ENCODE measurements at places on chromosomes 5 and 9.

- no peak for DNase-seq
Measured at GRCh38 chr9:18359335-18359734, 114.6 kb upstream of the ADAMTSL1 start.

DNA sequence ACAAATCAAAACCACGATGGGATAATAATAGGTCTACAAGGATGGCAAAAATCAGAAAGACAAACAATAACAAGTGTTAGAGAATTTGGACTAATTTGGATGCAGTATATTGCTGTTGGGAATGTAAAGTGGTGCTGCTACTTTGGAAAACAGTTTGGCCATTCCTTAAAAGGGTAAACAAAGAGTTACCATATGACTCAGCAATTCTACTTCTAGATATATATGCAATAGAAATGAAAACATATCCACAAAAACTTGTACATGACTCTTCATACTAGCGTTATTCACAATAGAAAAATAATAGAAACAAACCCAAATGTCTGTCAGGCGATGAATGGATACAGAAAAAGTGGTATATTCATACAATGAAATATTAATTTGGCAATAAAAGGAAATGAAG, 58.3 kb downstream of the JAK2 start:
- no peak for DNase-seq

DNA sequence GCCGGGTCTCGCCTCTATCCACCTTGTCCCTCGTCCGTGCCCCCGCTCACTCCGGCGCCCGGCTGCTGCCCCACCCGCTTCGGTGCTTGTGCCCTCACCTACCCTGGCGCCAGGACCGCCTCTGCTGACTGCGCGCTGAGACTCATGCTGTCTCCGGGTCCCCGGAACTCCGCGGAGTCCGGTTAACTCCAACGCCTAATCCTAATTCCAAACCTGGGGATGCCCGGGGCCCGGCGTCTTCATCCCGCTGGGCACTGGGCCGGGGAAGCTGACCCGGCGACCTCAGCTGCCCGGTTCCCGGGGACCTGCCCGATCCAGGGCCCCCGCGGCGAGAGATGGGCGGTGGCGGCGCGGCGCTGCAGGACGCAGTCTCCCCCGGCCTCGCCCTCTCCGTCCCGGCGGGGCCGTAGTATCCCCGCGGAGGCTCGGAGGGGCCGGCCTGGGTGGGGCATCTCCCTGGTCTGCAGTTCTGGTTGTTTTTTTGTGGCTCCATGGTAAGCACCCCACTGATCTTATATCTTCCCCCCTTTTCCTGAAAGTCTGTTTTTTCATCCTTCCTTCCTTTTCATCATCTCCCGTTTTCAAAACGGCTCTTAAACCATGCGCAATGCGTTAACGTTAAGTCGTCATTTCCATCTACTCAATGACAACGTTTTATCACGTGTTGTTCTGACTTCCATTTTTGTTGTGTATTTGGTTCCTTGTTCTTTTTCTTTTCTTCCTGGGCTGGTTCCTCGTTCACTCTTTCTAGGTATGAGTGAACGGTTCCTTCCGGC, 41.1 kb upstream of the PLEKHG4B start:
- no peak for DNase-seq

DNA sequence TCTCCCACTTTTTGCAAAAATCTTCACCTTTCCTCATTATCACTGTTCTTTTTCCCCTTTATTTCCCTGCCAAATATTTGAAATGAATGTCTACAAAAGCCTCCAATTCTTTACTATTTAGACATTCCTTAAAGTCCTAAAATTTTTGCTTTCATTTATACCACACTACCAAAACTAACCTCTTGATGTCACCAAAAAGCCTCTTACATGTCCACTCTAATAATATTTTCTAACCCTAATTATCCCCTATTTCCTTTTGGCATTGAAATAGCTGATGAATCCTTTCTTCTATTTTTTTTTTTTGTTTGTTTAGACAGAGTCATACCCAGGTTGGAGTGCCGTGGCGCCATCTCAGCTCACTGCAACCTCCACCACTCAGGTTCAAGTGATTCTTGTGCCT, 32.3 kb upstream of the NRG2 start:
- no peak for DNase-seq

DNA sequence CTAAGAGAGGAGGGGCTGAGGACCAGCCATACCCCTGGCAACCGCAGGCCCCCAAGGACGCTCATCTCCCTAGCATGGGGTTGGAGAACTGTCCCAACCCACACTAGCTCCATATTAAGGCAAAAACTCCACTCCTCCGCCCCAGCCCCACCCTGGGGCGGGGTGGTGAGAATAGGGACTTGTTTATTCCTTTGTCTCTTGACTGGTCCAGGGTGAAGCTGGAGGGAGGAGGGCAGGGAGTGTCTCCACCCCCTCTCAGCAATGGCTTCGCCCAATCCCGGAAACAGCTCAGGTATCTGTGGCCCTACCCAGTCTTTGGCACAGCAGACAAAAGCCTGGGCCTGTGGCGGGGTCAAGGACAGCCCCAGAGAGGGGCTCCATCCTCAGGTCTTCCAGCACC, 16.9 kb downstream of the PRRX2 start:
- DNase-seq = no peak

DNA sequence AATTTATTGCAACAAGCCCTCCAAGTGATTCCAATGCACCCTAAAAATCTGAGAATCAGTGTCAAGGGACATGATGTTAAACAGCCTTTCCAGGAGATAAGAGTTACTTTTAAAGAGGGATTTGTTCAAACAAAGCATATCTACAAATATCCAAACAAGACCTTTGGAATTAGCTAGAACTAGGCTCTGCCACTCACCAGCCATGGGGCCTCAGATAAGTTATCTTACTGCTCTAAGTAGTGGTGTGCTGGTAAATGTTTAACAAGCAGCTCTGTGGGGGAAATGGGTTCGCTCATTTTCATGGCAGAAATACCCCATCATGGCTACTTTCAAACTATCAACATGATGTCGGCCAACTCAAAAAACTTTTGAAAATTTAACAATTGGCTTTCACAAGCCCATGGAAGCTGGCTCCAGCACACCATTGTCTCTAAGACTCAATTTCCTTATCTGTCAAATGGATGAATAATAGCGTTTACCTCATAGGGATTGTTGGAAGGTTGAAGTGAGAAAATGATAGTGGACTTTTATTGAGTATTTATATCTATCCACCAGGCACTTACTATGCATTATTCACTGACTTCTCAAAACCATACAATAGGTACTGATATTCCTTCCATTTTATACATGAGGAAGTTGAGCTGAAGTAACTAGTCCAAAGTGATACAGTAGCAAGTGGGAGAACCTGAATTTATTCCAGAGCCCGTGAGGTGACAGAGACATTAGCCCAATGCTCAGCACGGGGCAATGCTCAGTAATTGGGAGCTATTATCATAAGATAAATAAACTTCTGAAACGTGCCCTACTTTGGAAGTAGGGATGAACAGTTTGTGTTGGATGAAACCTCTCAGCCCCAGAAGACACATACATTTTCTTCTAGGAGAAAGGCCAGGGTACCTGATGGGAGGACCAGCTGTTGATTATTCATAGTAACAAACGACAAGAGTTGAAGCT, 43.2 kb downstream of the SH3RF2 start:
- DNase-seq = no peak

GRCh38 chr9:25678147-25678666, at the start of gene TUSC1:
Gene TUSC1 (minus strand): TSS chr9:25678444. CDS start chr9:25678312, 132 bp downstream.
- peak; percentile 69 for DNase-seq

- no peak for DNase-seq
Measured at GRCh38 chr5:41840251-41840650, 30.0 kb downstream of the OXCT1 start.

DNA sequence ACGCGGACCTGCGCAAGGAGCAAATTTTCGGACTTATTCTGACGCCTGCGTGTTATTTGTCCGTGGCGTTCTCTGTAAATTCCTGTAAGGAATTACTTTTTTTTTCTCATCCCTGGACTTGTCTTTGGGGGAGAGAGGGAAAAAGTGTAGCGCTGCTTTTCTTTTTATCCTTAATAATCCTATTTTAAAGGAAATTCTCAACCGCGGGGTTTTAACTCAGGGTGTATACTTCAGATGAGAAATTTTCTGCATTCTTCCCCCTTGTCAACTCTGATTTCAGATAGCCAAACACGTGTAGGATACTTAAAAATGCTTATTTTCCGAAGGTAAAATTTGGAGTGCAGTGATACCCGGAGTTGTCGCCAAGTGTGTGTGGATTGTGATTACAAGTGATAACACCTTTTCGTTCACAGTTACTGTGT, 853 bp downstream of the DCP2 start:
- DNase-seq = no peak

GRCh38 chr5:77981820-77982219, 205.7 kb upstream of the TBCA start:
- DNase-seq = no peak

GRCh38 chr9:99113414-99114048, 8.6 kb downstream of the TGFBR1 start:
- no peak for DNase-seq

Measured in GF-D8 (cell line).